ENCODE measurements at places on chromosomes 7 and 10.

DNA sequence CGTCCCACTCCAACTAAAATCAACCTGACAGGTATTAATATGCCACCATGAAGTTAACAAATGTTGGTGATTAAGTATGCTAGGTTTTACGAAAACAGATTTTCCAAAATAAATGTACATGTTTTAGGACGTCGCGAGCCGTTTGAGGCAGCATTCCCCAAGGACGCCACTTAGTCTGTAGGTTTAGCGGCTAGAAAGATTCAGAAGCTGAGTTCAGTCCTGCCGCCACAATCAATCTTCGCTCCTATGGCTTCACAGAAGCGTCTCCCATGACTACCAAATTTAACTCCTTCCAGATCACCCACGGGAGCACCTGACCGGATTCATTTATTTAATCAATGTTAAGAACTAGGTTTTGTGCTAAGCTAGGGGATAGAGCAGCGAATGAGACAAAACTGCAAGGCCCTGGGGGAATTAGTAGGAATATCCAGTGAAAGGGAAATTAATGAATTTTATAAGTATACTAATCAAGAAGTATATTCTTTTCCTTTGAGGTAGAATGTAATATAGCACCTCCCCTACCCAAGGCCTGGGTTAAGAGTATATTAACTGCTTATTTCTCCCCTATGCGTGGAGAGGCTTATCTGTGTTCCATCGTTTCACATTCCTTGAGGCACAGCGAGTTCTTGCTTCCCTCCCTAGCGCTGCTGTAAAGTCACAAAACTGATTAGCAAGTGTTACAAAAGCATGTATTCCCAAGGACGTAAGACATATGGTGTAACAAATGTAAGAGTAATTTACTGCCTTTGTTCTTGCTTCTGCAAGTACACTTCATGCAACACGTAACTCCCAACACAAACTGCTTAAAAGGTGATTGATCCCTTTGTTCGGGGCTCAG, 994 bp upstream of the CYP51A1 start:
- DNase-seq, result peak; percentile 73

DNA sequence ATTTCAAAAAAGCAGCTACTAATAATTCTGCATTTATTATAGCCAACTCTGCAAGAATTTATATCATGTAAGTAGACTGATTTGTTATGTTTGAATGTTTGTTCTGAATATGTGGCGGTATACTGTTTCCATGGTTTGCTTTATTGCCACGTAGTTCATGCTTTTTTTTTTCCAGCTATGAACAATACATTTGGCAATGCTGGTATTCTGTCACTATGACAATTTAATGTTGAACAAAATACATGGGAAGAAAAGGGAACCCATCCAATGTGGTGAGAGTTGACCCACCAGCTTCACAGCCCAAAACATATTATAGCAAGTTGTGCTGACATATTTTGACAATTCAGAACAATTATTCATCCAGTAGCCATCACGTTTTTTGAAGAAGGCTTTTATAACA, 145.6 kb downstream of the CCDC71L start:
- peak; percentile 35 for DNase-seq

DNA sequence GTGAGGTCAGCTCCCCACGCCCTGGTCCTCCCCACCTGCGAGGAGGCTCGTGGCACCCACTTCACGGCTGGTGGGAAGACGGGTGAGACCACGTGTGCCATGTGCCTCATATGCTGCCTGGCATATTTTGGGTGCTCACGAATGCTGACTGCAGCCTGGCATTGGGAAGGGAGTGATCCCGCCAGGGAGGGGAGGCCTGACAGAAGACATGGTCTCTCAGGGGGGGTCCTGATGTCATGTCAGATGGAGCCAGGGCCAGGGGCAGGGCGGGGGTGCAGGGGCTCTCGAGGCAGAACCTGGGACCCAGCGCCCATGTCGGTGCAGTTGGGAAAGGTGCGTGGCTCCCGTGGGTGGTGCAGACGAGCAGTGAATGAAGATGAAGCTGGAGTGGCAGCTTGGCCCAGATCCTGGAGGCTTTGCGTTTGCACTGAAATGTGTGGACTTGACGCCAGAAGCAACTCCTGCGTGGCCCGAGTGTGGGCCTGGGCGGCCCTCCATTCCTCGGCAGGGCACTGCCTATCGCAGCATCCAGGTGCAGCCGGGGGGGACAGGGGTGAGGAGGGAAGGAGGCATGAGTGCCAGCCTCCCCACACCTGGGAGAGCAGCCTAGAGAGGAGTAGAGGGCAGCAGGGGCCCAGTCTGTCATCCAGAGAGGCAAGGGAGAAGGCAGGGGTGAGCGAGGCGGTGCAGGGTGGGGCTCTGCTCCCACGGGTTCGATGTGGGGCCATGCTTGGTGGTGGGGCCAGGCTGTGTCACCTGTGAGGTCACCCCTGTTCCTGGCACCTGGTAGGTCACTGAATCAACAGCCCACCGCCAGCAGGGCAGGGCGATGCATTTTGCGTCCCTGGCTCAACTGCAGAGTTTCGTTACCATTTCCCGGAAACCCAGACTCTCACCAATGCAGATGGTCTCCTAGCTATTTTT, 385.6 kb downstream of the DNAJB6 start:
- DNase-seq, result no peak

DNA sequence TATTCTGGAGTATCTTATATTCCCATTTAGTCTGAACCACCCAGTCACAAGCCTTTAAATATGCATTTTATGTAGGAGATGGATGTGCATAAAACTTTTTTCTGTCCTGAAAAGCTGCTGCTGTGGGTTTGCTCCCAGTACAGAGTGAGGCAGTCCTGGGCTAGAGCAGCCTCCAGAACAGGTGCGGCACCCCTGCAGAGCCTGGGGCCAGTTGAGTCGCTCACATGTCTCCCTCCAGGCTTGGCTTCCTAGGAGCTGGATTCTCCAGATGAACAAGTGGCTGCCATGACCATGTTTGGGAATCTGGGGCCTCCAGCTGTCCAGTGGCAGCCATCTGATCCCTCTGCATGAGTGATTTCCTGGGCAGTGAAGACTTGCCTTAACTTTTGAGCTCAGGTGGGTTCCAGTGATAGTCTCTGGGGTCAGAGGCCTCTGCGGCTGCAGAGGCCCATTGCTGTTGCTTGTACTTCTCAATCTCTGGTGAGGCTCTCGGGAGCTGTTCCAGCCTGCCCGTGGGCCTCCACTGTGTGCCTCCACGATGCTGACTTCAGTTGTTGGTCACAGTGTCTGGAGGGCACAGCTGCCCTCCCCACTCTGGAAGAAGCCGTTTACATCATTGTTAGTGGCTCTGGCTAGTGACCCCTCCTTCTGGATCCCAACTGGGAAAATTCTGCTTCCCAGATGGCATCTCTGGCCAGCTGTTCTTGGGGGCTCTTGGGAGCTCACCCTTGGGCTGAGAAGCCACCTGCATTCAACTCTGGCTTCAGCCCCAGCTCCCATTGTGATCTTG, 120.4 kb downstream of the EMX2 start:
- DNase-seq, result no peak

GRCh38 chr10:57694956-57695608, 572.6 kb downstream of the IPMK start:
- no peak for DNase-seq

DNA sequence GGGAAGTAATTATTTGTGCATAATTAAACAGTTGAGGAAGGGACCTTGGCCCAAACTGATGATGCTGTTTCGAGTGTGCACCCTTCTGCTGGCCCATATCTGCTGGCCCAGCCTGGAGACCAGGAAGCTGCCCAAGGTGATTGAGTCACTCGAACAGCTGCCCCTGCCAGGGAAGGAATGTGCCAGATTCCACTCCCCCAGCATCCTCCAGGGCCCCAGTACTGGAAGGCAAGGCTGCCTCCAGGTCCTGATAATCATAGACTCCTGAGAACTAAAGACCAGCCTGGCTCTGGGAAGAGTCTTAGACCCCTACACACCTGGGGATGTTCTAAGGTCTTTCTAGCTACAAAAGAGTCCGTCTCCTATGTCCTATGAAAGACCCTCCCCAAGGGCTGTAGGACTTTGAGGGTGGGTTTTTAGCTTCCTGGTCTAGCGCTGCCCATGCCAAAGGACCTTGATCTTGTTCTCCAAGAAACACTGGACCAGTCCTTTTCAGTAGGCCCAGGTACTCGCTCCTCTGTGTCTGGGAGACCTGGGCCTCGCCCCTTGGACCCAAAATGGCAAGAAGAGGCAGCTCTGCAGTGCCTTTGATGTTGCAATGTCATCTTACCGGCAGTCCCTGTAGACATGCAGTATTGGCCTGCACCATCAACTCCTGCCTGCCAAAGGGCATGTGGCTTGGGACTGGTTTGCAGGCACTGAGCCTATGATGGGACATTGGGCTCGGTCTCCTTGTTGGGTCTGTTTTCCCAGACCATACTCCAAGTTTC, 103.2 kb upstream of the GPR26 start:
- DNase-seq, result no peak

DNA sequence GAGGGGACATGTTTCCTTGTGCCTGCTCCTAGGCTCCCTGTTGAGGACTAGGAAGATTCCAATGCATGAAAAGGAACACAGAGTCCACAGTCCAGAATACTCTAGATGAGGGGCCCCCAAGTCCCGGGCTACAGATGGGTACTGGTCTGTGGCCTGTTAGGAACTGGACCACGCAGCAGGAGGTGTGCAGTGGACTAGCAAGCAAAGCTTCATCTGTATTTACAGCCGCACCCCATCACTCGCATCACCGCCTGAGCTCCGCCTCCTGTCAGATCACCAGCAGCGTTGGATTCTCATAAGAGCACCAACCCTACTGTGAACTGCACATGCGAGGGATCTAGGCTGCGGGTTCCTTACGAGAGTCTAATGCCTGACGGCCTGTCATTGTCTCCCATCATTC, 233.0 kb upstream of the MKLN1 start:
- DNase-seq, result no peak

DNA sequence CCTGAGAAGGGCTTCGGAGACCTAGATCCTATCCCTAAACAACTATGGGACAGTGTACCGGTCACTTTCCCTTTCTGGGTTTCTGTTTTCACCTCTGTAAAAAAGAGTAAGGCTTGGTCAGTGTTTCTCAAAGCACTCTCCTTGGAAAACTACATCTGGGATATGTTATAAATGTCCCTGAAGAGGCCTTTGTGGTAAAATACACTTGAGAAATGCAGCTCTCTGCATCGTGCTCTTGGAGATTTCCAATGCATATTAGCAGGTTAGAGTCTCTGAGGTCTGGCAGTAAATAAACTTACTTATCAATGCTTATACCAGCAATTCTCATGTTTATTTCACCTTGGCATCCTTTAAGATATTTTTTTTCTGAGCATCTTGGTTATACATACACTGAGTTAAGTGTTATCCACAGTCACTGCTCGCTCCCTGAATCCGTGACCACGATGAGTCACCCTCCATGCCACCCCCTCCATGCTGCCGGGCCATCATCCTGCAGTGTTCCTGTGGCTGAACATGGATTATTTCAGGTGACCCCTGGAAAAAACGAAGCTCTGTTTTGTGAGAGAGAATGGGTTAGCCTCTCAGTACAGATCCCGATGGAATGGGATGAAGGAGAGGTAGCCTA, 3.3 kb upstream of the TBXAS1 start:
- DNase-seq, result peak; percentile 49

DNA sequence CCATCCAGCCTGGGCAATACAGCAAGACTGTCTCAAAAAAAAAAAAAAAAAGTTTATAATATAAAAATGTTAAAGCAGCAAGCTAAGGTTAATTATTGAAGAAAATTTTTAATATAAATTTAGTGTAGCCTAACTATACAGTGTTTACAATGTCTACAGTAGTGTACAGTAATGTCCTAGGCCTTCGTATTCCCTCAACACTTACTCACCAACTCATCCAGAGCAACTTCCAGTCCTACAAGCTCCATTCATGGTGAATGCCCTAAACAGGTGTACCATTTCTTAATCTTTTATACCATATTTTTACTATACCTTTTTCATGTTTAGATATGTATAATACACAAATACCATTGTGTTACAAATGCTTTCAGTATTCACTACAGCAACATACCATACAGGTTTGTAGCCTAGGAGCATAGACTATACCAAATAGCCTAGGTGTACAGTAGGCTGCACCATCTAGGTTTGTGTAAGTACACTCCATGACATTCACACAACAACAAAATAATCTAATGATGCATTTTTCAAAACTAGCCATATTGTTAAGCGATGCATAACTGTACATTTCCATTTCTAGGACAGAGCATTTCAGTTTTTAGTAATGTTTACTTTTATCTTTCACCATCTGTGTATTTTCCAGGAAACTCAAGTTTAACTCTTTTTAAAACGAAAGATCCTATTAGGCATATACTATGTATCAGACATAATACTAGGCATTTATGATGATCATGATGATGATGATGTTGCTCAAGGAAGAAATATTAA, 43.3 kb downstream of the CNOT4 start:
- DNase-seq, result no peak

- no peak for DNase-seq
Measured at GRCh38 chr10:25804505-25804904, 129.5 kb upstream of the MYO3A start.

All from cardiac muscle cell (in vitro differentiated cells and primary cell).